Hindlimb muscle (tissue), 1 donor: ENCODE measurements at places on chromosomes 7 and 10. TPM values are rescaled to one million over a fixed set of nuclear protein-coding genes. Genes with fewer than 3 reads are reported as not detected.
A peak's percentile ranks its signal among the peaks of the same experiment; 100 is the strongest.

DNA sequence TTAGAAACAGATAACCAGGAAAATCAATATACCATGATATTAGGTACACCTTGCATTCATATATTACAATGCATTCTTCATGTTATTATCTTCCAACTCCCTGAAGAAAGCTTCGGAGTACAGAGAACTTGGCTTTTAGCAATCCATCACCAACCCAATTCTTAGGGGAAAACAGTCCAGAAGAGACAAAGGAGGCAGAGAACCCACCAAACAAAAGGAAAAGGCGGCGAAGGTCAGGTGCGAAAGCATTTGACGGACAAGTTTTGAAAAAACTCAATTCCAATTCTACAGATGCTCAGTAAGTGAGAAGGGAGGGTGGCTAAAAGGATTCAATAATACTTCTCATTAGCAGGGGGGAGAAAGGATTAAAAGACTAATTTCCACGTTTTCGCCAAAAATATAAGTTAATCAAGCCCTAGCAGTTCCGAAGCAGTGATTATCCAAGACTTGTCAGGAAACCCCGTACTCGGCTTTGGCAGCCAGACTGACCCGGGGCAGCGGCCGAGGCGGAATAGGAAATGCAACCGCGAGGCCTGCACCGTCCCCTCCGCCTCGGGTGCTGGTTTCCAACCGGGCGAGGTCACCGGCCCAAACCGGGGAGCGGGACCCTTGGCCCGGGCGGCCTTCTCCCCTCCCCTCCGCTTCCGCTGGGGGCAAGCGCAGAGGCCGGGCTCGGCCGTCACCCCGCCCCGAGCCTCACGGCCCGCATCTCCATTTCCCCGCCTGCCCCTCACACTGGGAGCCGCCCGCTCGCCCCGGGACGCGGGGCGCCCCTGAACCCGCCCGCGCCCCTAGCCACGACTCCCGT is 747 bp downstream of the GDI2 start:
- peak; percentile 47 for DNase-seq

DNA sequence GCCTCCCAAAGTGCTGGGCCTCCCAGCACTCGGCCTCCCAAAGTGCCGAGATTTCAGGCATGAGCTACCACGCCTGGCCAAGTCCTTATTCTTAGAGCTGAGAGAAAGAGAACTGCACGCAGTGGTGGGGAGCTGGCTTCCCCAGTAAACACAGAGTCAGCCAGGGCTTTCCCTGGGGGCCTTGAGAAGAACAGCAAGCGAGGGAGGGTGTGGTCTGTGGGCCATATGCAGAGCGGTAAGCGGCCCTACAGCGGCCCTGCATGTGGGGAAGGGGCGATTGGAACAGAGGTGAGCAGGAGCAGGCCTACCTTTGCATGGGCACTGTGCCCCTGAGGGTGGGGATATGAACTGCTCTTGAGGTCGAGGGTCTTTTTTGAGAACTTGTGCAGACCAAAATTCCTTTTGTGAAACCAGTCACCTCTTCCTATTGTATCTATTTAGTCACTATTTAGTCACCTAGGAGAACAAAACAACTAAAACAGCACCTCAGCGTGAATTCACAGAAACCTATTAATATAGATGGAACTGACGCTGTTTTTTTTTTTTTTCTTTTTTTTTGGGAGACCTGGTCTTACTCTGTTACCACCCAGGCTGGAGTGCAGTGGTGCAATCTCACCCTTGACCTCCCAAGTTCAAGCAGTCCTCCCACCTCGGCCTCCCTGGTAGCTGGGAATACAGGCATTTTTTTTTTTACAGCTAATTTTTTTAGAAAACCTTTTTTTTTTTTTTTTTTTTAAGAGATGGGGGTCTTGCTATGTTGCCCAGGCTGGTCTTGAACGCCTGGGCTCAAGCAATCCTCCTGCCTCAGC is 36.9 kb upstream of the SH2D4B start:
- peak; percentile 73 for DNase-seq

- DNase-seq, result no peak
Observed at GRCh38 chr10:36021096-36021495, 379.0 kb upstream of the FZD8 start.

- no peak for DNase-seq
Observed at GRCh38 chr7:54663603-54664234, 95.3 kb downstream of the SEC61G start.

DNA sequence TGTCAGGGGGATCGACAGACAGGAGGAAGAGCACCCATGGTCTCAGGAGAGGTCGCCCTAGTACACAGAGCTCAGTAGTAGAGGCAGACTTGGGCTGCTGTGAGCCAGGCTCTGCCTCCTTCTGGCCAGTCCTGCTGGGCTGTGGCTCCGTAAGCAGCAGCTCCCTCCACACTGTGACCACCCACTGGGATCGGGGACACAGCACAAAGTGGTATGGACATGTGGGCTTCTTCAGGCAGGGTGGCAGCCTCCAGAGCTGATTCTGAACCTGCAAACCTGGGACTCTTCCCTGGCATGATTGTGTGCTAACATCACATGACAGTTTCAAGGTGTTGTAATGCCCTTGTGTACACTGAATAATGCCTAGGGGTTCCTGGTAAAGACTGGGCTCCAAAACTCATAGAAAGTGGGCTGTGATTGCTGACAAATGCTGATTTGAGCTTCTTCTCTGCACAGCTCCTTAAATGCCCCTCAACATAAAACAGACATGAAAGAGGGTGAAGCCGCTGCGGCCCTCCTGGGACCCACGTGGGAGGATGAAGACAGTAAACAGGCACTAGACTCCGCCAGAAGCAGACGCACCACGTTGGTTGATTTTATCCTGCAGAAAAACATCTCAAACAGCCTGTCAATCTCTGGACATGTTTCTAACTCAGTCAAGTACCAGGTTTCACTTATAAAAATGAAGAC is 76.7 kb downstream of the GPR26 start:
- no peak for DNase-seq

- no peak for DNase-seq
Observed at GRCh38 chr10:2839081-2839725, 228.1 kb upstream of the PFKP start.

DNA sequence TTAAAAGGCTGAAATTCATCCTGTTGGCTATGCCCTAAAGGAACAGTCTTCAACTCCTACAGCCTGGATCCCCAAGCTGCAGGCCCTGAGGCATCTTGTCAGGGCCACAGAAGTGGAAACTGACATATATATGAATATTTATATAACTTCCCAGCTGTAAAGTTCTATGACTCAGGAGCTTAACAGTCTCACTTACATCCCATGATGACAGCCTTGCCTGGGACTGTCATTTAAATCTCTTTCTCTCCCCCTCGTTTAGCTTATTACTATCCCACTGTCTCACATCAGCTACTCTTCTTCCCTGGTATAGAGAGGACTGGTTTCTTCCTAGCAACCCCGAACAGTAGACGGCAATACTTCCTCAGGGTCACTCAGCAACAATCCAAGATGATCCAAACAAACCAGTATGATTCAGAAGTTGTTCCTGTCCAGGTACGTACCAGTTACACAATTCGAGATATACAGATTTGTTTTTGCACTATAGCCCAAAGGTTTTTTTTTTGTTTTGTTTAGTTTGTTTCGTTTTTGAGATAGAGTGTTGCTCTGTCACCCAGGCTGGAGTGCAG is 22.7 kb downstream of the KIAA1549 start:
- no peak for DNase-seq

DNA sequence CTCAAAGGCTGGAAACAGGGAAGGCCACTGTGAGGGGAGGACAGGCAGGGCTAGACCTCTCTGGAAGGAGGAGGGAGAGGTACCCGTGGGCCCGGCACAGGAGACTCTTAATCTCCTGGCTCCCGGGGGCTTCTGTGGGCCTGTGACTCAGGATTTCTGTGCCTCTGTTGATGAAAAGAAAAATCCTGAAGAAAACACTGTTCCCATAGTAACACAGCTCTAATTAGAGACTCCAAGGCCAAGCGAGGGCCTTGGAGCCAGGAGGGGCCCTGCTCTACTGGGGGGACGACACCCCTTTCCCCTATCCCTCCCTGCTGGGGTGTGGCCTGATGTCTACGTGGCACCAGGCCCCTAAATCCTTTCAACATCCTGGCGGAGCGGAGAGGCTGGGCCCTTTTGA is 174.1 kb upstream of the TNRC18 start:
- no peak for DNase-seq

SLC13A1 gene
- polyA plus RNA-seq, result not detected

CCL24 gene
- polyA plus RNA-seq, result not detected
